ENCODE measurements at places on chromosomes 4 and X.

- DNase-seq, result no peak
These were observed 14.2 kb downstream of the LRBA start for GRCh38 chr4:151000747-151001429.

GRCh38 chr4:7620086-7620813 lies 185.5 kb upstream of the PSAPL1 start:
- DNase-seq, result no peak

DNA sequence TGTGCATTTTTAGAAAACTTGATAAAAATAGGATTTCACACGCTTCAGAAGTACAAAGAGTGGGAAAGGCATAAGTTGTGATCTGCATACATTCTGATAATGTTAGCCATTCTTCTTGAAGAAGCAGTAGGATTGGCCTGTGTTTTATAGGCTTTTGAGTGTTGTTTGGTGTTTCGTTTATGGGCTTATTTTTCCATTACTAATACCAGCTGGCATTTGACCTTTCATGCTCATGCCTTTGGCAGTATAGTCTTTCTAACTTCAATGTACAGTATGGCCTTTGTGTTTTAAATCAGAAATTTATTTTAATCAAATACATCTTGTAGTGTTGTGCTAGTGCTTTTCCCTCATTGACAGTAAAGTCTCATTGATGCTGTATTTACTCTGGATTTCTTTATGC lies 51.5 kb upstream of the SLC4A4 start:
- no peak for DNase-seq

DNA sequence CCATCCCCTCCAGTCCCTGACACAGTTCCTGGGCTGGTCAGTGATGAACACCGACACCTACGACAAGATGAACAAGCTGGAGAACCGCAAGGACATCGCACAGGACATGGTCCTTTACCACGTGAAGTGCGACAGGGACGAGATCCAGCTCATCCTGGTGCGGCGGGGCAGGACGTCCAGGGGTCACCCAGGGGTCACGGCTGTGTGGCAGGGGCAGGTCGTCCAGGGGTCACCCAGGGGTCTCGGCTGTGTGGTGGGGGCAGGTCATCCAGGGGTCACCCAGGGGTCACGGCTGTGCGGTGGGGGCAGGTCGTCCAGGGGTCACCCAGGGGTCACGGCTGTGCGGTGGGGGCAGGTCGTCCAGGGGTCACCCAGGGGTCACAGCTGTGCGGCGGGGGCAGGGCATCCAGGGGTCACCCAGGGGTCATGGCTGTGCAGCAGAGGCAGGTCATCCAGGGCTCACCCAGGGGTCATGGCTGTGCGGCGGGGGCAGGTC lies 16.7 kb downstream of the ATP5ME start:
- no peak for DNase-seq

All from stimulated activated CD8-positive, alpha-beta memory T cell treated with anti-CD3 and anti-CD28 coated beads, Interleukin-7, amount 100 ng/mL, for 24 hours (primary cell).